Neural progenitor cell (in vitro differentiated cells): ENCODE measurements at places on chromosomes 2 and 18. TPM values are rescaled to one million over a fixed set of nuclear protein-coding genes. Genes with fewer than 3 reads are reported as not detected.

DNA sequence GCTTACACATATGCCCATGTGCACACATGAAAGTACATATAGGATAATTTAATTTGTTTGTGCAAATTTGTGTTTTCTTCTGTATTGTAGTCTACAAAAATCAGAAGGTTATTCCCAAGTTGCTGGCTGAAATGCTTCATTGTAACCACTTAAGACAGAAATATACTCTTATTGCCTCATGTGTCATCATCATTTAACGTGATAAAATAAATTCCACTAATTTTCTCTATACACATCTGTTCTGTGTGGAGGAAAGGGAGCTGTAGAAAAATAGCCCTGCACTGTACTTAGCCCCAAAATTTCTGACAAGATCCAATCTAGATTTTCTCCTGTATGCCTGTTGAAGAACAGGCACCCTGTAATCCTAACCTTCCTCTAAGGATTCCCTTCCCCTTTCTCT, 20.4 kb upstream of the NR4A2 start:
- no peaks in the 10 kb centered on the region for H3K27me3 ChIP-seq
- no peak for DNase-seq
- H3K27ac ChIP-seq, result no peak overlapping the region
- H3K4me3 ChIP-seq, result no peak overlapping the region
- H3K36me3 ChIP-seq, result no peaks in the 10 kb centered on the region
- H3K4me1 ChIP-seq, result no peaks in the 10 kb centered on the region

GRCh38 chr2:163633291-163633690, 102.5 kb downstream of the FIGN start:
- no peak for DNase-seq
- H3K4me1 ChIP-seq, result peaks cover 22% of the 10 kb centered on the region
- H3K27ac ChIP-seq, result no peak overlapping the region
- H3K27me3 ChIP-seq, result no peaks in the 10 kb centered on the region
- H3K4me3 ChIP-seq, result no peak overlapping the region

GRCh38 chr2:160522951-160523710, 29.5 kb upstream of the RBMS1 start:
- no peak overlapping the region for H3K27ac ChIP-seq
- H3K36me3 ChIP-seq, result no peaks in the 10 kb centered on the region

CDH7 gene
- total RNA-seq, result 2.7 TPM in 2 replicates
